NCI-H1694 (cell line): ENCODE measurements at places on chromosomes 5 and 9.

- no peak for DNase-seq
Observed at GRCh38 chr5:16502866-16503265, 37.3 kb upstream of the ZNF622 start.

DNA sequence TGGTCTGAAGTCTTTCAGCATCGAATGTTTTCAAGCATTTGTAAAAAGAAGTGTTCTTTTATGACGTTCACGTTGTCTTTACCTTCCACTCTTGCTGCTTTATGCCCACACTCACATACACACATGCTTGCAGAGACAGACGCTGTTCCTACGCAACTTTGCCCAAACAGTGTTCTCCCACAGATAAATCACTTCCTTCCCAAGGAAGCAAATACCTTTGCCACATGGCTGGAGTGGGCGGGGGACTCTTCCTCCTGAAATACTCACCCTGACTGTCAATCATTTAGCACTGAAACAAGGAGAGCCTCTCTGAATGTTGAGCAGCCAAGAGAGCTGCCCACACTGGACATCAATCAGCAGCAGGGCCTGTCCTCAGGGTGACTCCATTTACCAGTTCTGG is 22.4 kb upstream of the ASTN2 start:
- DNase-seq, result no peak

DNA sequence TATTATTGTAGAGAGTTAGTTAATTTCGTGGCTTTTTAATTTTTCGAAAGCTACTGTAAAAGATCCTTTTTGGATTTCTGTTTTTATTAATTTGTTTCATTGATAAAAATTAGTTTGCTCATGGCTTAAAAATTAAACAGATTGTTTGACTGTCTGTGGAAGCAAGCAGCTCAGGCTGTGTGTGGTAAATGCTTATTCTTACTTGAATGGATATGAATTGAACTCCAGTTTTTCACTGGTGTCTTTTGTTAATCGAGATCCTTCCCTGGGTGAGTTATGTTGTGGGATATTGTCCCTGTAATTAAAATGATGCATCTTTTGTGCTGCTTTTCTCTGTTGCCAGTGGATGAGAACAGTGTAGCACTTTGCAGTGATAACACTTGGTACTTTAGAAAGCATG is 75.3 kb downstream of the PIK3R1 start:
- DNase-seq, result no peak

- no peak for DNase-seq
Observed at GRCh38 chr5:62707563-62707962, 128.9 kb downstream of the LRRC70 start.

GRCh38 chr9:101592788-101593187 is 2.0 kb downstream of the PPP3R2 start:
- no peak for DNase-seq

- DNase-seq, result peak; percentile 19
Observed at GRCh38 chr5:24510523-24510988, 134.2 kb downstream of the CDH10 start.

DNA sequence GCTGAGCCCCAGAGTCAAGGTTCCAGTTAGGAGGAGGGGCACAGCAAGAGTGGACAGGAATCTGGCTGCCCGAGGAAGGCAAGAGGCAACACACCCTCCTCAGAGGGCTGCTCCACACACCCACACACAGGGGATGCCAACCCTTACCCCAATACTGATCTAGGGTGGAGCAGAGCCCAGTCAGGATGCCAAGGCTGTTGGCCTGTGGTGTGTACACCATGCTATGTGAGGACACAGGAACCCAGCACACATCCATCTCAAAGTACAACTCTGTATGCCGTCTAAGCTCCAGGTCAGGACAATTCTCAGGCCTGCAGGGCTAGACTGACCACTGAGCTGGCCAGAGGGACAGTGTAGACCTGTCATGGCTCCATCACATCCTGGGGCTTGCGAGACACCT is 2.6 kb downstream of the SEPTIN8 start:
- DNase-seq, result no peak

- DNase-seq, result peak; percentile 66
Observed at GRCh38 chr5:143355710-143356109, 47.8 kb downstream of the NR3C1 start.

- no peak for DNase-seq
Observed at GRCh38 chr5:176519810-176520720, 17.1 kb downstream of the RNF44 start.

DNA sequence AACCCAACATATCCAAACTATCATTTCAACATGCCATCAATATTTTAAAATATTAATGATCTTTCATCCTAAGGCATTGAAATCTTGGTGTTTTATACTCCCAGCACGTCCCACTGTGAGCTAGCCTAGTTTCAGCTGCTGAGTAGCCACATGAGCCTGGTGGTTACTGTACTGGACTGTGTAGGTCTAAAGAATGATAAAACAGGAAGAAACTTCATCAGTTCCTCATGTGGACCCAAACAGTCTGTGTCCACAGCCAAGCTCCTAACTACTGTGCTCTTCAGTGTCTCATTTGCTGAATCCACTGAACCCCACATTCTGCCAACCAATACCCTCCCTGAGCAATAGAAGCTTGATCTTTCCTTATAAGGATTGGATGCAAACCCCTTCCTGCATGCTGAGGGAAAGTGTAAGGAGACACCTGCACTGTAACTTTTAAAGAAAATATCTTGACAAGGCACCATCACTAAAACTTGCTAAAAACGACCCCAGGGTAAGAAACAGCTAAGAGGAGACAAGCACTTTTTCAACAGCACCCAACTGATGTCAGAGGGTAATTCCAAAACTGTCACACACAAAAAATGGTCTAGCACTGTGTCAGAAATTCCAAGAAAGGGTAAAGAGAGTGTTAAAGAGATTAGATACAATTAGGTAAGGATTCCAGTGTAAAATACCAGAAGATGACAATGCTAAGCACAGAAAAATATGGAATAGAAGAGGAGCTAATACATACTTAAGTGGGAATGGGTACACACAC is 126.9 kb downstream of the SPOCK1 start:
- no peak for DNase-seq

DNA sequence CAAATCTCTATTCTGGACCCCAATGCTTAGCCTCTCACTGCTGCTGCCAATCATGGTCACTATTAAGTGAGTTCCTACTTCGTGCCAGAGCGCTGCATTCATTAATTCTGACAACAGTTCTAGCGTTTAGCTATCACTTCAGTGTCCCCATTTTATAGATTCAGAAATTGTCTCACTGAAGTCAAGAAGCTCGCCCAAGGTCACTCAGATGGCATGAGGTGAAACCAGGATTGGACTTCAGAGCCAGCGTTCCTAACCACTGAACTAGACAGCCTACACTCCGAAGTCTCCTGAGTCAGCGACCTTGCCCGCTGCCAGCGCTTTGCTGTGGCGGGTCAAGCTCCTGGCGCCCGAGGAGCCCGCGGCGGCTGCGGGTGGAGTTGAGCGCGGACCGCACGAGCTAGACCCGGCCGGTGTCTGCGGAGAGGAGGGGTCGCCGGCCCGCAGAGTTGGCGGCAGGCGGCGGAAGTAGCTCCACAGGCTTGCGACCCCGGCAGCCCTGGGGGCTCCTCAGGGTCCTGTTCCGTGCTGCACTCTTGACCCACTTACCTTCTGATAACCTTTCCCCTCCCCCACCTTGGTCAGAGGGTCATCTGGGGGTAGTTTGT is 2.1 kb upstream of the GABRB2 start:
- DNase-seq, result no peak

DNA sequence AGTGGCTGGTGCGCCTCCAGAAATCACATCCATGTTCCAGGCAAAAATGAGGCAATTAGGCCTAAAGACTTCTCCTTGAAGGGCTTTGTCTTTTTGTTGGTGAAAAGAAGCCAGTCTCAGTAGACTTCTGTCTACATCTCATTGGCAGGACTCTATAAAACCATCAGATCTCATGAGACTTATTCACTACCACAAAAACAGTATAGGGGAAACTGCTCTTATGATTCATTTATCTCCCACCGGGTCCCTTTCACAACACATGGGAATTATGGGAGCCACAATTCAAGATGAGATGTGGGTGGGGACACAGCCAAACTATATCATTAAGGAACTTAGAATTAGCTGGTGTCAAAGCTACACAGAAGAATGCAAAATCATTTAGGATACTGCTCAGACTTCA is 77.7 kb upstream of the SNX2 start:
- no peak for DNase-seq

GRCh38 chr5:64869419-64869818 is 100.7 kb downstream of the CWC27 start:
- no peak for DNase-seq

DNA sequence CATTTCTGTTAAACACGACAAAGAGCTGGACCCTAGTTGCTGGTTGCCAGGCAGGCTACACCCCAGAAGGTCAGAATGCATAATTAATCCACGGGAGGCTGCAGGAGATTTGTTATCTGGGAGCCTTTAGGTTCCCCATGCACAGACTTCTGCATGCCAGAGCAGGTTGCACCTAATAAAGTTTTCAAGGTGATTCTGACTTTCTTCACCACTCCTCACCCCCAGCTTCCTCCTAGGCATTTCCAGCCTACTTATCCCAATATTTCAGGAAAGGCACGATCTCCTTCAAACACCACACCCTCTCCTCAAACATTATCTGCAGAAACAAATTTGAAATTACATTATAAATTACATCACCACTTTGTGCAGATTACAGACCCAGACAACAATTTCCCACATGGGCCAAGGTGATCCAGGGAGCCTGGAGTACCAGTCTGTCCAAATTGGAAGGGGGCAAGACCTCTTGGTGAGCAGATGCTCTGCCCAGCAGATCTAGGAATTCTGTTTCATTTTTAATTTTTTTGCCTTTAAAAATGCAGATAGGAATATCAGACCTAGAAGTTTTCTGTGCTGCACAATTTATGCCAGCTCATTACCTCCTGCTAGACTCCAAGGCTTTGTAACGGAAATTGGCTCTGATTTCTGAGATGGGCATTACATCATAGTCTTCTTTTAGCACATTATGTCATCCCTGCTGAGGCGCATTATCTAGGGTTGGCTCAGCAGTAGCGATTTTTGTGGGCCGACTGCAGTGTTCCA is 363.4 kb upstream of the SLC30A5 start:
- DNase-seq, result peak; percentile 61

- DNase-seq, result no peak
Observed at GRCh38 chr5:132826424-132827082, 3.9 kb downstream of the SHROOM1 start.

GRCh38 chr5:51479840-51480239 is 96.6 kb downstream of the ISL1 start:
- no peak for DNase-seq

DNA sequence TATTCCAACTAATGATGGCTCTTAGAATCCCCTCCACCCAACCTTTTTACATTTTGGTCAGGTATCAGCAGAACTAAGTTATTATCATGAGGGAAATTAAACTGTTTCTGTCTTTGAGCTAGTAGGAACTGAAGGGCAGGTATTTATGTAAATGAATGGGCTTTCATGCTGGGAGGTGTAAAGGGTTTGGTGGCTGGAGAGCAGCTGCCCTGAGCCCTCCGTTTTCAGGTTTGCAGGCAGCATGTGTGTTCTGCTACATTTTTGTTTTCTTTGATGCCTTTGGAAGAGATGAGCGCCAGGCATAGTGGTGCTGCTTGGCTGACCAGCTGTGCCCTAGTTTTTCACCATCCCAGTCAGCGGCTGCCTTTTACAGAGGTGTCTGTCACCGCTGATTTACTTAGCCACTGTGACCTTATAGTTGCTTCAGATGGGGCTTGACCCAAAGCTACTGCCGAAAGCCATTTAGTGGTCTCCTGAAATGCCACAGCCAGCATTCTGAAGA is 231.9 kb downstream of the MAST4 start:
- DNase-seq, result no peak

GRCh38 chr9:127092041-127092608 is 30.3 kb downstream of the ANGPTL2 start:
- DNase-seq, result no peak

DNA sequence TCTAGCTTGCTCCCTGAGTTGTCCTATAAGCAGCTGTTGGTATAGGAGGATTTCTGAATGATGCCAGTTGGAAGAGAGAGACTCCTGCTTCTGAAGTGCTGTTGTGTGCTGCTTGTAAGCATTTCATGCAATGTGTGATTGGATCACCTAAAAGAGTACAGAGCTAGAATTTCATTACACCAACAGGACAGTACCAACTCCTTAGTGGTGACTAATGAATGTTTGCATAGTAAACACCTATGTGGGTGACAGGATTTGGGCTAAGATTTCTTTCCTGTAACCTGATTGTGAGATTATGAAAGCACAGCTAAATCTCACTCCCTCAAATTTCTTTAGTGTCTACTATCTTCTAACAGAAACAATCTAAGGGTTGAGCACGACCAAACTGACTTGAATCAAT is 67.0 kb downstream of the GCNT1 start:
- no peak for DNase-seq

DNA sequence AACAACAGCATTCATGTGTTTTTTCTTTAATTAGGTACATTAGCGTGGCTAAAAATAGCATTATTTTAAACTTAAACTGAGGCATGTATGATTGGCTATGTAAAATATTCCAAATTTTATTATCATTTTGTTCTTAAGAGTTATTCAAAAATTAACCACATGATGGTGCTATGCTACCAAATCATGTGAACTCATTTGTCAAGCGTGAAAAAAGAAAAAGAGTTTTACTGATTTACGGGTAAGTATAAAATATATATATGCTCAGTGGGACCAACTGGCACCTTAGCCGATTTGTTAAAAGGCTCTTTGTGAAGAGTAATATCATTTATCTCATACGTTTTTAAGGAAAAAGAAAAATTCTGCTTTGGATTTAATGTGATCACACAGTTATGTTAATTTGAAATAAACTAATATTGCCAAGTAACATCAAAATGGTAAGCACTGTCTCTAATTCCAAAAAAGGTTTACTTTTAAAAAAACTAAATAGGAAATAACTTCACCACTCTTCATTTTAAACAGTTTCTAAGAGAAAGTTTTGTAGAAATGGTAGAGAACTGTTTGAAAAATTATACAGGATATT is 1042.3 kb downstream of the CDH12 start:
- peak; percentile 47 for DNase-seq

DNA sequence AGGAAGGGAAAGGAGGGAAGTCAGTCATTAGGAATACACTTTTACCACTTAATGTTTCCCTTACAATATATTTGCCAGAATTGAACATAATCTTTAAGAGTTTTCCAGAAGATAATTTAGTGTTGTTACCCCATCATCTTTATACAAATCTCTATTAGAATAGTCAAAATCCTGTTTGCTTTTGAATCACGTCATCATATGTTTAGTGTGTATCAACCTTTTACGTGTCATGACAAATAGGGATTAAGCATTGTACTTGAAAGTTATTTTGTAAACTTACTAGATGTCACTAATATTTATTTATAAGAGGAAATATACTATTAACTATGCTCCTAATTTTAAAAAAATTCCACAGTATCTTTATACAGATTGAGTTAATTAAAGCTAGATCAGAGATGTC is 1899.5 kb downstream of the MAT2B start:
- DNase-seq, result no peak

GRCh38 chr5:170985486-170985885 is 123.7 kb downstream of the RANBP17 start:
- no peak for DNase-seq

DNA sequence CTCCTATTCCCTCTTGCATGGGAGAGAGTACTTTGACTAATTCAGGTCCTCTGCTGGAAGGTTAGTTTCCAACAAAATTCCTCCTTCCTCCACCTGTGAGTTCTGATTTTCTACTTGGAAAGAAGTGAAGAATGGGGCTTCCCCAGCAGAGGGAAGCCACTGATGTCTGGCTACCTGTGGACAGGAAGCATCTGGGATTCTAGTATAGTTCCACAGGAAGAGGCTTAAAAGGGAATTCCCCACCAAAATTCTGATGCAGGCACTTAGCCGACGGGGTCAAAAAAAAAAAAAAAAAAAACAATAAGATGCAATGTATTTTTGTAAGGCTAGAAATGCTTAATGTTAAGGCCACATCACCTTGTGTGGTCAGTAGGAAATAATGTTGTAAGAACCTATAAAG is 33.4 kb downstream of the PCDHGC5 start:
- no peak for DNase-seq
